ENCODE measurements at places on chromosomes 2 and 18. TPM values are rescaled to one million over a fixed set of nuclear protein-coding genes. Genes with fewer than 3 reads are reported as not detected.

- no peak for DNase-seq
Observed at GRCh38 chr18:79776674-79777073, 21.1 kb upstream of the KCNG2 start.

DNA sequence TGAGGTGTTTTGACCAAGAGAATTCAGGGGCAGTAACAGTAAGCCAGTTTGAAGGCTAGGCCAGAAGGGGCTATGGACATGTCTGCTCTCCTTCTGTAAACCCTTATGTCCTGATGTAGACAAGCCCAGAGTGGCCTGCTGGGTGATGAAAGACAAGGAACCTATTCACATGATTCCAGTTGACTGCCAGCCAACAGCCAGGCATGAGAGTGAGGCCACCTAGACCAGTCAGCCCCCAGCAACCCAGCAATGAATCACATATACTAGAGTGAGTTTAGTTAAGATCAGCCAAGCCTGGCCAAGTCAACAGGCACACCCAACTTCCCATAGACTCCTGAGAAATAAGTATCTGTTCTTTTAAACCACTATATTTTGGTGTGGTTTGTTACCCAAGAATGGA lies 1889.7 kb upstream of the CELF4 start:
- DNase-seq: no peak

DNA sequence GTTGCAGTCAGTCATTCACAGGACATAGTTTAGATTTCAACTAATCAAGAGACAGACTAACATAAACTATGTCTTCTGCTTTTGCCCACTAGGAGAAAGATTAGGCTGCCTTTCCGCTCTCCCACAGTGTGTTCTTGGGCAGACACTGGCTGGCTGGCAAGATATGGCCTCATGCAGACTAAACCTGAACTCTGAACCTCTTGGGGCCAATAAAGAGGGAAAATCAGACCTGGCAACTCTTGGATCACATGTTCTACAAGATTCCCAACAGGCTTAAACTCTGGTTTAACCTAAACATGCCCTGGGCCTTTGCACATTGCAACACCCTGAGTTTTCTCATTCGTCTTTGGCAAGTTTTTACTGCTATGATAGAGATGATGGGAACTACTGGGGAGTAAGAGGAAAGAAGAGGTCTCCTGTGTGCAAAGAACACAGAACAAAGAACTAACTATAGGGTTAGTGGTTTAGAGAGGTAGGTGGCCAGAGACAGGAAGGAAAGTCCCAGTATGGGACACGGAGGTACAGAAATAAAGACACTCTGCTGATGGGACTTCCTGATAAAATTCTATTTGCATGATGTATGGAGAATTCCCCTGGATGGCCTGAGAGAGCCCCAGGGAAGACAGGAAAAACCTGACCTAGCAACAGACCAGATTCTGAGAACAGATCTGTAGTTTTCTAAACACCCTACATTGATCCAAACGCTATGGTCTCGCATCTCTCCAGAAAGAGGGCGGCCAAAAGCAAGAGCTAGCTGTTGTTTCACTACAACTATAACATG lies 2.0 kb upstream of the ATRAID start:
- no peak for DNase-seq

GRCh38 chr18:25726298-25726697 lies 364.1 kb downstream of the SS18 start:
- no peak for DNase-seq

HRH4 gene
- total RNA-seq: 0.74 TPM

GRCh38 chr2:29405707-29406106 lies 290.5 kb downstream of the CLIP4 start:
- no peak for DNase-seq

DNA sequence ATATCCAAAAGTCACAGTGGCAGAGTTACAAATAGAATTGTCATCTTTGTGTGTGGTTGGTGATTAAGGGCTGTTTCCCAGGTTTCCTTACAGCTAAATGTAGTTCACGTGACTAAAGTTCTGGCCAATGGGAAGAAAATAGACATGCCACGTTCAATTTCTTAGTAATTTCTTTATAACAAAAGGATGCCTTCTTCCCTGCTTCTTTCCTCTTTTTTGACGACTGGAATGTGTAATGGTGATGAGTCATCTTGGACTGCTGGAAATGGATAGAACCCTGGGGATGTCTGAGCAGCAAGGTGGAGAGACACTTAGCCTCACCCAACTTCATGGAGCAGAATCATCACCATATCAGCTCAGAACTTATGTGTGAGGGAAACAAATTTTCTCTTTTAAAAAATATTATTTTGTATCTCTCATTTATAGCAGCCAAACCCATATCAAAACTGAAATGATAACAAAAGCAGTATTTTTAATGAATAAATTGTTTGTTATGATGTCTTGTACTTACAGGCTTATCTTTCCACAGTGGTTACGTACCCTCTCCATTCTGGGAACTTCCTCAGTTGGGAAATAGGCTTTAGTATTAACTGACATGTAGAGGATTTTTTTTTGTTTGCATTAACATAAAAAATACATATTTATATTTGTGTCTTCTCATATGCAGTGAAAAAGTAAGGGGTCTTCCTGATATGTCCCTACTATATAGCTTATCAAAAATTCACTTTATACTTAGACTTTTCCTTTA lies 91.1 kb upstream of the CDH2 start:
- DNase-seq: no peak

DNA sequence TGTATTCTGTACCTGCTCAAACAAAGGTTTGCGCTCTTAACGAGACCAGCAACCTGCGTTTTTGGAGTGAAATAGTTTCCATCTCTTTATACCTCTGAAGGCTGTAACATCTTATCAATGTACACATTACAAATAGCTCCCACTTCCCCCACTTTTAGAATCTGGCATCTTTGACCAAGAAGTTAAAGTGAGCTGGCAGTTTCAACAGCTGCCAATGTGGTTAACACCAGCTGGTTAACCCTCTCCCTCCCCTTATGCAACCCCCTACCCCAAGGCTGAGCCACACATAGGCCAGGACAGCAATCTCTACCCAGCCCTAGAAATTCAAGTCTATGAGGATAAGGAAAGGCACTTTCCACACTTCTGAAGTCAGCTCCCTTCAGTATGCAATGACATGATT lies 2.2 kb upstream of the SERTAD2 start:
- no peak for DNase-seq

- DNase-seq: no peak
Observed at GRCh38 chr2:164847981-164848741, 6.5 kb upstream of the COBLL1 start.

DNA sequence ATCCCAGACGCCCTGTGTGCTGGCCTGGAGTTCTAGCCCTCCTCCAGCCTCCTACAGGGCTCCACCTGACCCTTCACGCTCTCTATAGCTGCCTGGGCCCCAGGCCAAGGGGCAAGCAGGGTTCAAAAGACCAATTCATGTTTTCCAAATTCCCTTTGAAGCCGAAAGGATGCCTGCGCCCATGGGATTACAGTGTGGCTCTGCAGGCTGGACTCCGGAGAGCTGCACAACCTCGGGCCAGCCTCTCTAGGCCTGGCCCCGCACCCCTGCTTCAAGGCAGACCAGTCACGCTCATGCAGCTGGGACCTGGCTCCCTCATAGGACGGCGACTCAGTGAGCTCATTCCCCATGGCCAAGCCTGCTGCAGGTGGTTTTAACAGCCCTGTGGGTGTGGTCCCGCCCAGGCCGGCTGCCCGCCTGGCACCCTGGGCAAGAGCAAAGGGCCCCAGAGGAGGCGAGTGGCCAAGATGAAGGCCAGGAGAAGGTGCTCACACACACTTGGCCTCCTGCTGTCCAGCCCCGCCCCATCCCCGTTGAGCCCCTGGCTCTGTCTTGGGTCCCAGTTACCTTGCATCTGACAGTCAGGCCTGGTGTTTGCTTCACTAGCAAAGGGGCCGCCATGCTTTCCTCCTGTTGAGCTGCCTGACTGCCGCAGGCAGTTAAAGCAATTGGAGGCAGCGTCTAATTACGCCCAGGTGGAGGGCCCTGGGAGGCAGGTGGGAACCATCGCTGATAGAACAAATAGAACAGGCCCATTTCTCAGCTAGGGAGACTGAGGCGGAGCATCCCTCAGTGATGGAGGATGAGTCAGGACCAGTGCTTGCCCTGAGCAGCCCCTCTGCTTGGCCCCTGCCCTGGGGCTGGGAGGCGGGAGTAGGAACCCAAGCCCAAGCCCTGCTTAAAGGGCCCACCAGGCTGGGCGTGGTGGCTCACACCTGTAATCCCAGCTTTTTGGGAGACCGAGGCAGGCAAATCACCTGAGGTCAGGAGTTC lies 56.9 kb downstream of the SMAD7 start:
- DNase-seq: no peak

C1GALT1C1L gene
- not detected for total RNA-seq

SP110 gene
- 172 TPM for total RNA-seq

- DNase-seq: no peak
Observed at GRCh38 chr18:79962835-79963657, 1.4 kb upstream of the HSBP1L1 start.

DNA sequence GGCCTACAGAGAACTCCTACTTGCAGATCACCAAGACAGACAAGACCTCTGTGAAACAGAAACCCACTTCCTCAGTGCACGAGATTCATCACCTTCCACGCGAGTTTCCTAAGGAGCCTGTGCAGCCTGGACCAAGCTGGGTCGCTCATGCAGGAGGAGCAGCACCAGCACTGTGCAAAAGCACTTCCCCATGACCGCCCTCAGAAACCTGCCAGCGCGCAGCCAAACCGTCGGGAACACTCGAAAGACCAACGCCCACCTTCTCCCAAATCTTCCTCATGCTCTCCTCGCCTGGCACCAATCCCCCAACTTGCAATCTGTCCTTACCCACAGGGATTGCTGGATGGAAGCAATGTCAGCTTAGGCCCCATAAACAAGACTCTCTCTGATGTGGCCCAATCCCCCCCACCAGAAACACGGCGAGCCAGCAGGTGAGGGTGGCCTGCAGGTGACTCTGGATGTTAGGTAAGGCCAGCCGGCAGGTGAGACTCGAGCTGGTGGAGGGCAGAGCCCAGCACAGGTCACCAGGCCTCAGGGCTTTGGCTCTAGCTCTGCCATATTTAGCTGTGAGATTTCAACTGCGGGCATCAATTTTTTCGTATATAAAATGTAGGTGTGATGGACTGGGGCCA lies 69.4 kb downstream of the PXDN start:
- no peak for DNase-seq

DNA sequence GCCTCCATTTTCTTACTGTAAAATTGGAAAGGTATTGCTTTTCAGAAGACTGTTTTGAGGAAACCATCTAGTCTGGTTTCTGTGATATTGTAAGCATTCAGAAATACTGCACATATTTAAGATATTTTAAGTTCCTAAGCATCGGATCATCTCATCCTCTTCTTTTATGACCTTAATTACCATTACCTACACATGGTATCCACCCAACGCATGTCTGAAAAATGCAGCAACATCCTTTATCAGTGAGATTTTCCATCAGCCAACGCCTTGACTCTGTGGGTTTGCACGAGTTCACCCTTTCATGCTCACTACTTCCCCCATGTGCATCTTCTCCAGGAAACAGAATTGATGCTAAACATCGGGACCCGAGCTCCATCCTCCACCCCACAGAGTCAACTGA lies 84.3 kb downstream of the COL4A4 start:
- no peak for DNase-seq

Data from naive thymus-derived CD4-positive, alpha-beta T cell (primary cell).